Right cardiac atrium (tissue), 5 donors: ENCODE measurements at places on chromosomes 6 and 20. TPM values are rescaled to one million over a fixed set of nuclear protein-coding genes. Genes with fewer than 3 reads are reported as not detected.

GRCh38 chr20:10217721-10218410 lies 764 bp upstream of the SNAP25 start:
- DNase-seq = peak; percentile 83

DNA sequence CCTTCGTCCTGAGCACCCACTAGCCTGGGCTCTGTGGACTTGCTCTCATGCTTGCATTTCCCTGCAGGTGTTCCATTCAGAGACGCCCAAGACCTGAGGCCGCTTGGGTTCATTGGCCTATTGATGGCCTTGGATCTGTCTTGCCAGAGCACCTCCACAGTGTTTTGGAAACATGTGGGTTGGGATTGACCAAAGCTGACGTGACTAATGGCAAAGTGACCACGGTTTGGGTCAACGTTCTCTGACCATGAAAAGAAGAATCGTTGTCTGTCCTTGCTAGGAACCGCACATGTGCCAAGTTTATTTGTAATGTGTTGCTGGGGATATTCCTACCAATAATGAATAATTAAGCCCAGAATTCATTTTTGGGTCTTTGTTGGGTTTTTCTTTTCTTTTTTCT lies 29.8 kb upstream of the BMP6 start:
- no peak for DNase-seq

GRCh38 chr6:16028966-16029365 lies 99.9 kb upstream of the MYLIP start:
- no peak for DNase-seq

DNA sequence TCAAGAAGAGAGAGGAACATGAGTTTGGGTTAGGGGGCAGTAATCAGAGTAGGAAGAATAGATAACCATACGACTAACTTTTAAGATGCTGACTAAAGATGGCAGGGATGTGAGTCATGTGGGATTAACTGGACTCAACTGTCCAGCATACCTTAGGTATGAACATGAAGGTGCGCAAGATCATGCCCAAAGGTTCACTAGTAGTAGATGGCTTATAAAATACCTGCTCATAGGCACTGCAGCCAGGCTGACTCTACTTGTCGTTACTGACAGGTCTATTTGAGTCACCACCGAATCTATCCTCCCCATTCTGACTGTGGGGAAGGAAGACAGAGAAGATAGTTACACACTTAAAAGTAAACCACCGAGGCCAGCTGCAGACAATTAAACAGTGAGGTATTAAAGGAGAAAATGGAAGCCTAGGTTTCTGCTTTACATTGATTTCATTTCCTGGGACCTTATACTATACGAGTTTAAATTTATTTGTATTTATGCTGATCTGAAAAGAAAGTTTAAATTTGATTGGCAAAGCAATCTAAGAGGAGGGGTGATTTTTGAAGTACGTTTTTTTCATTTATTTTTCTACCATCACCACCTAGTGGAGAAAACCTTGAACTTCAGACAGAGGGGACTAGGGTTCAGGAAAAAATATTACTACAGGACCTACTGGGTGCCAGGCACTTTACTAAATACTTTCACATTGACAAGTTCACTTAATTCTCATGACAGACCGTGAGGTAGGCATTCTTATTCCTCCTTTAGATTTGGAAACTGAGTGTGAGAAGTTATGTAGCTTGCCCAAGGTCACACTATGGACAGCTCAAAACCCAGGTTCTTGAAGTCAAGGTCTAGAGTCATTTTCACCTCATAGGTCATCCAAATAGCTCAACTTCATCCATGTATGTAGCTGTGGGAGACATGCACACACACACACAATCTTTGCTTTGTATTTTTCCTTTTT lies 4.0 kb upstream of the WRNIP1 start:
- no peak for DNase-seq

GRCh38 chr20:49563015-49563980 lies 4.6 kb downstream of the PTGIS start:
- no peak for DNase-seq

DNA sequence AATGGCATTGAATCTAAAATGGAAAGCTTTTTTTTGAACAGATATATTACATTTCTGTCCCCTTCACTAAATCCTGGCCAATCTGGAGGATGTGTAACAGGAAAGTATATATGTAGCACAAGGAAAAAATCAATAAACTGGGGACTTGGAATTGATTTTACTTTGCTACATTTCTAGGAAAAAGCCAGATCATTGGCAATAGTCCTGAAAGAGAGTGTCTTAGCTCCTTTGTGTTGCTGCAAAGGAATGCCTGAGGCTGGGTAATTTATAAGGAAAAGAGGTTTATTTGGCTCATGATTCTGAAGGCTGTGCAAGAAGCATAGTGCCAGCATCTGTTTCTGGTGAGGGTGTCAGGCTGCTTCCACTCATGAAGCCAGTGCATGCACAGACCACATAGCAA lies 574.9 kb downstream of the HTR1B start:
- DNase-seq = no peak

DNA sequence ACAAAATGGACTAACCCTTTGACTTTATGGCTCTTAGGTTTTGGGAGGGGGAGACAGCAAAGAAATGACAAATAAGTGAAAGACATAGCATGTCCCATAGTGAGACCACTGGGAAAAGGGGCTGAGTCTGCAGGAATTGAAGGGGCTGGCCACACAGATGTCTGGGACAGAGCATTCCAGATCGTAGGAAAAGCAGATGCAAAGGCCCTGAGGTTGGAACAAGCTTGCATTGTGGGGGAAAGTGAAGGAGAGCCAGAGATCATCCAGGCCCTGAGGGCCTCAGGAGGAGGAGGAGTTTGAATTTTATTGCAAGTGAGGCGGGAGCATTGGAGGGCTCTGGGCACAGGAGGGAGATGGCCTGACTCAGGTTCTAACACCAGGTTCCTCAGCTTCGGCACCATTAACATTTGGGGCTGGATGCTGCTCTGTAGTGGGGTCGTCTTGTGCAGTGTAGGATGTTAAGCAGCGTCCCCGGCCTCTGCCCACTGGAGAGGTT lies 97.5 kb downstream of the CEBPB start:
- DNase-seq = no peak

- DNase-seq = no peak
These were observed 26.1 kb downstream of the OR2B2 start for GRCh38 chr6:27886073-27886472.

GRCh38 chr6:132261354-132261753 lies 139.9 kb downstream of the MOXD1 start:
- no peak for DNase-seq

- DNase-seq = no peak
These were observed 112.3 kb downstream of the ARID1B start for GRCh38 chr6:156889469-156889868.

GRCh38 chr6:18263418-18264218 lies 712 bp downstream of the DEK start:
- DNase-seq = no peak

GRCh38 chr6:87929843-87930288 lies 117.8 kb upstream of the SPACA1 start:
- peak; percentile 86 for DNase-seq

GRCh38 chr6:19554356-19555225 lies 282.6 kb upstream of the ID4 start:
- peak; percentile 44 for DNase-seq

DNA sequence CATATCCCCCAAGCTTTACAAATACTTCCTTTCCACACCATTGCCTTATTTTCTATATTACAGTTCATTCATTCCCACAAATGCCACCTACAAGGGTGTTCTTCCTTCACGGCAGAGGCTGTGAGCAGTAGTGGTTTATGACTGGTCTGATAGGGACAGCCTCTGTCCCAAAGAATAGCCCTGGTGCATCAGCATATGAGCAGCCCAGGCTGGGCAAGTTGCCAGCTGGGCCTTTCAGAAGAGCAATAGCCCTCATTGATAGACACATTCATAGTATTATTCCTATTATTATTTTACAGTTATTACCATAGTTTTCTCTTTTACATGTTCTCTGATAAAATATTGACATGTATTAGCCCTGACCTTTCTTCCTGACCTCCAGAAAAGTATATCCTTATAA lies 149.9 kb downstream of the MMS22L start:
- DNase-seq = no peak

DNA sequence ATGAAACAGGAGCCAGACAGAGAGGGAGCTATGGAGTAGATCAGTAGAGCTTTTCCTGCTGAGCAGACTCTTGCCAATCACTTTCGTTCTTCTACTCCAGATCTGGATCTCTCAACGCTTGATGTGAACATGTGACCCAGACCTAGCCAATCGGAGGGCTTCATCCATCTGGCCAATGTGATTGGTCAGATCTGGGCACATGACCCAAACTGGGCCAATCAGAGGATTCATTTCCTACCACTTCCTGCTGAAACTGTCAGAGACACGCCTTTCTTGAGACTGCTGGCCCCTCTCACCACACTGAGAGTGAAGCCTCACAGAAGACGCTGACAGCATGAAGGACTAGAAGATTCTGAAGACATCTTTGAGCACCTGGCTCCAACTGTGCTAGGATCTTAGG lies 44.2 kb upstream of the ZMYND8 start:
- peak; percentile 3 for DNase-seq

DNA sequence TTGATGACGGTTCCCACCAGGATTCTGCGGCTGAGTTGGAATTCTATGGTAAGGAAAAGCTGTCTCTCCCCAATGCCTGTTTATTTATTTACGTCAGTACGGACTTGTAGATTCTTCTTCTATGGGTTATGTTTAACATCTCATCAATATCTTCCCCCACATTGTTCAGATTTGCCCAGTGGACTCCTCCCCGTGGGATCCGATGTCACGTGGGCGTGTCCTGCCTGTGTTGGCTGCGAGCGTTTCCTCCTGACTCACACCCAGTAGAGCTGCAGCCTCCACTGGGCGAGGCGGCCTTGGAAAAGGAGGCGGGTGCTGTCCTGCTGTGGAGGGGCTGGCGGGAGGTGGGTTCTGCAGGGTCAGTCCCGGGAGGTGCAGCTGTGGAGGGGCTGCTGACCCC lies 46.8 kb upstream of the SLCO4A1 start:
- DNase-seq = peak; percentile 76

DNA sequence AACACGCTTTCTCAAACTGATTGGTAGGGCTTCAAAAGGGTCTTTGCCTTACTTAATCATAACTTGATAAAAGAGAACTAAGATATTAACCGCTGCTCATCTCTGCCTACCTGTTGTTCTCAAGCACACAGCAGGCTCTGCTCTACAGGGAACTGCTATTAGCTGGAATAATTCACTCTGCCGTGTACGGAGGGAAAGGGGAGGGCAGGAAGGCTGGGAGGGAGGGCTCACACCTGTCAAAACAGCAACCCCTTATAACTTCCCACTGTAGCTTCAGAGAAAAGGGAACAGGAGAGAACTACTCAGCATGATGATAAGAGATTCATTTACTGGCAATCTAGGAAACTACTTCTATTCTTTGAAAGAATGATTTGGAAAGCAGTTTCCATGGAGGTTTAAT lies 75.1 kb downstream of the ZMYND8 start:
- no peak for DNase-seq

DNA sequence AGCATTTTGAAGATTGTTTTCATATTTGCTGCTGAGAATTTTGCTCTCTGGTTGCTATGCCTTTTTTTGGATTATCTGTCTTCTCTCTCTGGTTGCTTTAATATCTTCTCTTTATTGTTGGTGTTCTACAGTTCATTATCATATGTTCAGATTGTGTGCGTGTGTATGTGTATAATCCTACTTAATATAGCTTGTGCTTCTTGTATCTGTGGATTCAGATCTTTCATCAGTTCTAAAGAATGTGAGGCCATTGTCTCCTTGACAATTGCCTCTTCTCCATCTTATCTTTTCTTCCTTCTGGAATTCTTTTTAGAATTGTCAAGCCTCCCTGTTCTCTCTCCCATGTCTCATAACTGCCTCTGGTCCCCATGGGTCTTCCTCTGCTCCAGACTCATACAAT lies 195.4 kb downstream of the CDC5L start:
- DNase-seq = no peak

DNA sequence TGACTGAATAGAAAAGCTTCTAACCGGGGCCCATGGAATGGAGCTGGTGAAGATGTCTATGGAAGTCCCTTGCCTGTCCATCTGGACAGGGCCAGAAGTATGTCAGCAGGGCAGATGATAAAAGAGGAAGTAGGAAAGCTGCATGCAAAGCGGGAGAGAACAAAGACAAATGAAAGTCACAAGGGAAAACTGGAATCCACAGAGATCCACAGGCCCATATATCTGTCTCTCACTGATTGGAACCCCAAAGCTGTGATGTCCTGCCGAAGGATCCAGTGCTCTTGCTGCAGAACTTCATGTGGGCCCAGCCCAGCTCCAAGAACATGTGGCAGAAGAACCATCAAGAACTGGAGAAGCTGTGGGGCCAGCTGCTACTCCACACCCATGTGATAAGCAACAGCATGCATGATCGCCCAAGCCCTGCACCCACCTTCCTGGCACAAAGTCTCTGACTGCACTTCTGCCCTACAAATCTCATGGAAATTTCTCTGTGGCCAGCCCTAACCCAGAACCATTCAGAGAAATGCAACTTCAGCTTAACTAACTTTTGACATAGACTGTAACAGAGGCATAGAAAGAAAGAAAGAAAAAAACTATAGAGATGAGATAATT lies 716.0 kb downstream of the KIF16B start:
- no peak for DNase-seq

DNA sequence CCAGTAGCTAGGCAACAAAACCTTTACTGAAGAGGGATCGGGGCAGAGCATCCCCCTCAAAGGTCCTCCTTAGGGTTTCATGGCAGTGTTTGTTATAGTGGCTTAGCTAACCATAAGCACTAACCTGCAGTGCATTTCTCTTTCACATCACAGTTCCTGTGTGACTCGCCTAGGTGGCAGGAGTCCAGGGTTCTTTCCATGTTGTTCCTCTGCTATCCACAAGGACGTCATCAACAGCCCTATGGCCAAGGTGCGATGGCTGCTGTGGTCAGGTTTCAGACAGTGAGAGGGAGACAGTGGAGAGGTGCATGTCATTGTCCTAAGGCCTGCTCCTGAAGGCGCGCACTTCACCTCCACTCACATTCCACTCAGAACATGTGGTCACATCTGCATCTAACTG lies 38.8 kb upstream of the FOXA2 start:
- DNase-seq = no peak

DNA sequence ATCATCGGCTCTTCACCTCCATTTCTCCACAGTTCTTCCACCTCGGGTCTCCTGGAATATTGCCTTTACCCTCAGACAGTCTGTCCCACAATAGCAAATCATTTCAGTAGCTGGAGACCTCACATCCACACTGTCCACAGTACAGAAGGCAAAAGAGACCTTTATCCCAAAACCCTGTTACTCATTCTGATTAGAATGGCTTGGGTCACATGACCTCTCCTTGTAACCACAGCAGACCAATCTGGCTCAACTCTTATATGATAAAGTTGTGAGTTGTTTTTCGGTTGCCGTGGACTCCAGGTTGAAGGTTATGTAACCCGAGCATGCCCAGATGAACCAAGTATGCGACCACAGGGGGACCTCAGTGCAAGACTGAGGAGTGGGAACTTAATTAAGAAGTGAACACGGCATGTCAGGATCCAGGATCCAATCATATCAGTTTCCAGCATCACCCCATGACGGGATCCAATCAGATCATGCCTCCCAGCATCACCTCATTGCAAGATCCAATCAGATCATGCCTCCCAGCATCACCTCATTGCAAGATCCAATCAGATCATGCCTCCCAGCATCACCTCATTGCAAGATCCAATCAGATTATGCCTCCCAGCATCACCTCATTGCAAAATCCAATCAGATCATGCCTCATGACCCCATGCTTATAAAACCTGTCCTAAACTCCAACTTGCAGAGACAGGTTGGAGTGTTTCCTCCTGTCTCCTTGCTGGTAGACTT lies 68.7 kb downstream of the LY86 start:
- DNase-seq = no peak

- DNase-seq = no peak
These were observed 5.6 kb upstream of the PLCG1 start for GRCh38 chr20:41131594-41132387.

The ATF6B gene
- 29.2 TPM for polyA plus RNA-seq

The LINC00237 gene
- not detected for polyA plus RNA-seq

The IL17F gene
- polyA plus RNA-seq = not detected

The OR2H1 gene
- polyA plus RNA-seq = not detected

The SLC32A1 gene
- polyA plus RNA-seq = not detected

The SLC26A8 gene
- polyA plus RNA-seq = not detected
